ENCODE measurements at places on chromosomes 6 and 20.

- DNase-seq, result no peak
These were observed 119.4 kb upstream of the TSHZ2 start for GRCh38 chr20:52852714-52853113.

GRCh38 chr6:110067837-110068591, 89.9 kb downstream of the GPR6 start:
- DNase-seq, result no peak

DNA sequence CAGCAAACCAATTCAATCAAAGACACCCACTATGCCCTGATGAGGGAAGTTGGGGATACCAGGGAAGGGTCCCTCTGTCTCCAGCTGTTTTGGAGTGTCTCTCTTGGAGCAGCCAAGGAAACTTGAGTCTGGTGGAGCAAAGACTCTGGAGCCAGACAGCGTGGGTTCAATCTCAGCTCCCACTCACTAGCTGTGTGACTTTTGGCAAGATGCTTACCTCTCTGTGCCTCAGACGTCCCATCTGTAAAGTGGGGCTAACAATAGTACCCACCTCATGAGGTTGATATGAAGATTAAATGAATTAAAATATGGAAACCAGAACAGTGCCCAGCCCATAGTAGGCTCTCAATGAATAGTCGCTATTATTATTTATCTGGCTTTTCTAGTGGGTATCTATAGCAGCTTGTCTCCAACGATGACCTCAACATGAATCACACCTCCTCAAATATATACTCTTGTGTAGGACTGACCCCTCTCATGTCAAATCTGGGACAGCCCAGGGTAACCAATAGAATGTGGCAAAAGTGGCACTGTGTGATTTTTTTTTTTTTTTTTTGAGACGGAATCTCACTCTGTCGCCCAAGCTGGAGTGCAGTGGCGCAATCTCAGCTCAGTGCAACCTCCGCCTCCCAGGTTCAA, 99.2 kb upstream of the FOXP4 start:
- no peak for DNase-seq

DNA sequence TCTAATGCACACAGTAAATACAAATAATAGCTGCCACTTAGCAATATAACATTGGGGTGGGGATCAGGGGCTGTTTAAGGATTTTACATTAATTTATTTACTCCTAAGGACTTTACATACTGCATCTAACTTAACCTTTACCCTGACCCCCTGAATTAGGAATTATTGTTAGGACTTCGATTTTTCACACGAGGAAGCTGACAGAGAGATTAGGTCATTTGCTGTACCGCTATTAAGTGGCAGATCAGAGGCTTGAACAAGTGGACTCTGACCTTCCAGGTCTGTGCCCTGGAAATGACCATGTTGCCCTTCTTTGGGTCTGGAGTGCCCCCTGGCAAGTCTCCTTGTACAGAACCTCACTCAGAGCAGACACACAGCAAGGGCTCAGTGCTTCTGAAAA, 5.2 kb upstream of the ELMO2 start:
- DNase-seq, result no peak

- DNase-seq, result no peak
These were observed 215.7 kb upstream of the CST7 start for GRCh38 chr20:24733416-24733815.

DNA sequence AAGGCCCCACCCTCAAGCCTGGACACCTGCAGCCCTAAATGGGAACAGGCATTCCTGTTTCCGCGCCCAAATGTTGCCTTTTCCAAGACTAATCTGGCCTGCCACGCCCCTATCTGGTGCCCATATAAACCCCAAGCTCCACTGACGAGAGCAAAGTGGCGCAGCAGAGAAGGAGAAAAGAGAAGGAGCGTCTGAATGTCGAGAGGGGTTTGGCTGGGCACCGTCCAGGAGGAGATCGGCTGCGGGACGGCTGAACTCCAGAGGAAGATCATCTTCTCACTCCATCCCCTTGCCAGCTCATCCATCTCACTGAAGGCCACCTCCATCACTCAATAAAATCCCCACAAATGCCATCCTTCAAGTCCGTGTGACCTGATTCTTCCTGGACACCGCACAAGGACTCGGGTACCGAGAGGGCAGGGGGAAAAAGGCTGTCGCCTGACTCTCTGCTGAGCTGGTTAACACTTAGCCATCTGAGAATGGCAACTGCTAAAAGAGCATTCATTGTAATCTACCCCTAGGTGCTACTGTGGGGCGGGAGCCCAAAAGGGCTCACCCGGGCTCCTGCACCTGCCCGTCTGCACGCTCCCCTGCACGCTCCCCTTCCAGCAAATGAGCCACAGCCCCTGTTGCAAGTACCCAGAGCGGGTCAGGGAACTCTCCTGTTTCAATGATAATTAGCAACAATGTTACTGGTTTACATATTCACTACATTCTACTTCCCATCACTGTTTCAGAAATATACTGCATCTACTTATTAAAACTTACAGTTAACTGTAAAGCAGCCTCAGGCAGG, 23.5 kb downstream of the TAF4 start:
- no peak for DNase-seq

DNA sequence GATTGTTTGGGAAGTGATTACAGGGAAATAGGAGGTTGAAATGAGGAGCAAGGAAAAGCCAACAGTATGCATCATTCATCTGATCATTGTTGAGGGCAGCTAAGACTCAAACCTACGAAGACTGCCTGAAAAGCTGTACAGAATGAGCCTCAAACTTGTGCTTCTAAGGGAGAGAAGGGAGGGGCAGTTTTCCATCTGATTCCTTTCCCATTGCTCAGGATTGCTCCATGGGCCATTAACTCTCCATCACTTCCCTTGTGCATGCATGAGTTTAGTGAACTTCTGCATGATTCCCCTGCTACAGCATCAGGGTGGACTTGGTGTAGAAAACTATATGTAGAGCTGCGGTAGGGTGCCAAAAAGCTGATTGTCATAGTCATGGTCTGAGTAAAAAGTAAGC, 742.7 kb upstream of the SLC35B3 start:
- DNase-seq, result no peak

- DNase-seq, result no peak
These were observed 94.5 kb upstream of the SULF2 start for GRCh38 chr20:47879771-47880170.

- DNase-seq, result no peak
These were observed 21.0 kb downstream of the PNLDC1 start for GRCh38 chr6:159821122-159821521.

DNA sequence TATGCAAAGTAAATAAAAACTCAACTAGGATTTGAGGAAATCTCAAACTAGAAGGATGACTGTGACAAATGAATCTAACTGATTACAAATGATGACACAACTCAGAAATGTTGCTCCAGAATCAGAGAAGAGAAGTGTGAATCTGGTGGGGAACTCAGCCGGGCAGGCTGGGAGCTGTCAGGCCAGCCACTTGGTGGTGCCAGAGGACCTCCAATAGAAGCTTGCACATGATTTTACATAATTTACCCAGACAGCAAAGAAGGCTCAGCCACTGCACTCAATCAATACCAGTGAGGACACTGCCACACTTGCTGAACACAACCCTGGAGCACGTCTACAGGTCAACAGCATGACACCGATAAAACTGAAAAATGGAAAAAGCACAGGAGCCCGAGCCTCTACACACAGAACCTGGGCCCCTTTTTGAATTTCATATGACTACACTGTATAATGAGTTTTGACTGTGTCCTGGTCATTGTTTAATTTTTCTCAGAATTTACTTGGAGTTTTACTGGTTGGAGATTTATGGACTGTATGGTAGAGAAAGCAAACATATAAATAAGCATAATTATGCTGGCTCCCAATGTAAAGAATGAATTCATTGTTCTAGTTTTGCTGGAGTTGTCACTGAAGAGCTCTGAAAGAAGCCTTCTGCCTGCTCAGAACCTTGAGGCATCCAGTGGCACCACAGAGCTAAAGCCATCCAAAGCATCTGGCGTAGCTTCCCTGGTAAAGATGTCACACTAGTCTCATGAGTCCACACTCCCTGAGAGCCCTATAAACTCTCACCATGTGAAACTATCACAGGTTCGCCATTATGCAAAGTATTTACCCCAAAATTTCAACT, 296.5 kb downstream of the THBS2 start:
- peak; percentile 24 for DNase-seq

DNA sequence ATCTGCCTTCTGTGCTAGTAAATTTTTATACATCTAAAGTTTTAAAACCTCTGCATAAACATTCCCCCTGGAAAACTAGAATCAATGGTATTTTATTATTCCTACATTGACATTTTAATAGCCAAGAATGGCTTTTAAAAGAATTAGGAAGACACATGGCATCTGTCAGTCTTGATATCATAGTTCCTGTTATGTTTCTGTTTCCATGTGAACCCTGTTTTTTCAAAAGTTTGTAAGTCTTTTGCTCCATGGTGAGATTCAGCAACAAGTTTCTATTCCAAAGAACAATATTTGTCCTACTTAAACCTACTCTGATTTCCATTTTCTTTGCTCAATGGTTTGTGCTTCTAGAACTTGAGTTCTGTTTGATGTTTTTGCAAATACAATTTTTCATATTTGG, 95.2 kb downstream of the PLEKHG1 start:
- DNase-seq, result no peak

DNA sequence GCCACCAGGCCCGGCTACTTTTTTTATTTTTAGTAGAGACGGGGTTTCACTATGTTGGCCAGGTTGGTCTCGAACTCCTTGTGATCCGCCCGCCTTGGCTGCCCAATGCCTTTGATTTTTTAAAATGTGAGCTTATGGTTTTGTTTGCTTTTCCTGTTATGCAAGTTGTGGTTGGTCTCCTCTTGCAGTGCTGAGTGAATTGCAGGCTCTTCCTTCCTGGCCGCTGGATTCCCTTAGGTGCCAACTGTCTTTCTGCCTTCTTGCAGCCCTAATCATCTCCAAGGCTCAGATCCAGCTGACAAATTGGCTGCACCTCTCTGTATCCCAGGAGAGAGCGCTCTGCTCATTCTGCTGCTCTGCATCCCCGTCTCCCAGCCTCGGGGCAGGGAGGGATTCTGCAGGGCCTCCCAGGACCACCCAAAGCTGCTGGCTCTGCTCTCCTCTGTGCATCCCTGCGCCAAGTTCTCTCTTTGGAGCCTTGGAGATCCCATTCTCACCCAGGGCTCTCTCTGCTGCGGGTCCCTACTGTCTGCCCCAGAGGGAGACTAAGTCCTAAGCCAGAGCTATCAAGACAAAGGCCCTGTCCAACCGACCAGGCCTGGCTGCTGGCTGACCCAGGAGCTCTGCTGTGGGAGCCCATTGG, 14.1 kb upstream of the EMILIN3 start:
- no peak for DNase-seq

- DNase-seq, result no peak
These were observed 39.5 kb upstream of the MCUR1 start for GRCh38 chr6:13853871-13854270.

DNA sequence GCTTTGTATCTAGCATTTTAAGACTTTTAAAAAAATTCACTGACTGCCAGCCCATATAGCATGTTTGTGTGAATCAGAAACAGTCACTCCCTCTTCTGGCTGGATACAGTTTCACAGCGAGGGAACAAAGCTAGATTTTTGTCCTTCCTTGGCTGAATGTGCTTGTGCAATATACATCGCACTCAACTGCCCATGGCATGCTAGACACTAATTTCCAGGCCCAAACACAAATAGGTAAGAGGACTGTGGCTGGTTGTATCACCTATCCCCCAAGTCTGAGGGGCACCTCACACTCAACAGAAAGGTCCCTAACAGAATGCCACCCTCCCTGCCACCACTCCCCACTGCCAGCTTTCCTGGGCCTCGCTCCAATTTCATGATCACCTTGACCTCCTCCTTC, 16.2 kb upstream of the BLCAP start:
- DNase-seq, result no peak

GRCh38 chr6:74333406-74333805, 637.4 kb downstream of the CD109 start:
- no peak for DNase-seq

- DNase-seq, result no peak
These were observed 49.9 kb downstream of the CLIC5 start for GRCh38 chr6:45965792-45966191.

DNA sequence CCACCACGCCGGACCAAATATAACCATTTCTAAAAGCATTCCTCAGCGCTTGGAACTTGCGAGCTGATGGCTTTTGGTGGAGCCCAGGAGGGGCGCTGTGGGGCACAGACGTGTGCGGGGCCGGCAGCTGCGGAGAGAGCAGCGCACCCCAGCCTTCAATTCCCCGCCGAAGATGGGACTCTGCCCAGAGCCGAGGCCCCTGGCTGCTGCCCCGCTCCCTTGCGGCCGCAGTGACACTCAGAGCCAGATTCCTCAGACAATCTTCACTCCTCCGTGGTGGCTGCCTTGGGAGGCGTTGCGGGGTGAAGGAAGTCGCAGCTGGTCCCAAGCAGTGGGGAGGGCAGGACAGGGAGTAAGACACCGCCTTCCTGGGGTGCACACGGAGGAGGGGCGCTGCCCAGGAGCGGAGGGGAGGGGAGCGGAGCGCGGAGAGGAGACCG, 87.7 kb downstream of the TMEM242 start:
- peak; percentile 14 for DNase-seq

- no peak for DNase-seq
These were observed 82.3 kb upstream of the GCM1 start for GRCh38 chr6:53230775-53231467.

DNA sequence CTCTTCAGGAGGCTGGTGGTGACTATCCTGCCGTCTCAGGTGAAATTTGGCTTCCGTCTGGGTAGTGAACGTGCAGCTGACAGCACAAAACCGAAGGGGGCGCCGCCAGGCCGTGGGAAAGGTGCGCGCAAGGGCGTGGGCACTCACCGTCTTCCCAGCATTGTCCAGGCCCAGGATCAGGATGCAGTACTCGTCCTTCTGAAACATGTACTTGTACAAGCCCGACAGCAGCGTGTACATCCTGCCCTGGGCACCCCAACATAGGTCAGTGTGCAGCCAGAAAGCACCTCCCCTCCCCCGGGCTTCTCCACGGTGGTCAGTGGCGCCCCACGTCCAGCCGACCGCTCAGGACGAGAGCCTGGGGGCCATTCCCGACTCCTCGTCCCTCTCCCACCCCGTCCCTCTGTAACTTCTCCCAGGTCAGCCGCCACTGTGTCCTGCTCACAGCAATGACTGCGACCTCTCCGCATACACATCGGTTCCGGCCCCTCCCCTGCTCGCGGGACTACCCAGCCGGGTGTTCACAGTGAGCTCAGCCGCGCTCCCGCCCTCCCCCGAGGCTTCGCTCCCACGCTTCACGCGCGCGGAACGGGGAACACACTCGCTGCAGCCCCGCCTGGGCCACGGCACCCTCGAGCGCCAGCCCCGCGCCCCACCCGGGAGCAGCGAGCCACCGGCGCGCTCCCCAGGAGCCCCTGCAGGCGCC, 771 bp downstream of the ARFRP1 start:
- DNase-seq, result peak; percentile 20

DNA sequence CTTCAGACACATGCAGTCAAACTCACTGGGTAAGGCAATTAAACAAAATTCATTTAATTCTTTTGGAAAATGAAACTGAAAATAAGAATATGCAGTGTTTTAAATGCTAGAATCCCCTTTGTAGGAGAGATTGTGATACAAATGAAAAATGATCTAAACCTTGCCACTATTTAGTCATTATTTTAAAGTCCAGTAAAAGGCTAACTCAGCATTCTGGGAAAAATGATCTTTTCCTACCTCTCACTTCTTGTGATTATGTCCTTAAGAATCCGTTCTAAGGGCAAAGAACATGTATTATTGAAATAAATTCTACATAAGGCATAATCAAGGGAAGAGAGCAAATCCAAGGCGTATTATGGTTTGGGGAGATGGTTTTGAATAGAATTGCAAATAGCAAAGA, 46.4 kb downstream of the TINAG start:
- no peak for DNase-seq

- DNase-seq, result no peak
These were observed 535 bp downstream of the NKAIN2 start for GRCh38 chr6:123804014-123804786.

Data from CD14-positive monocyte (primary cell).